ENCODE measurements at places on chromosomes 5 and 9. TPM values are rescaled to one million over a fixed set of nuclear protein-coding genes. Genes with fewer than 3 reads are reported as not detected.

Gene ENTPD8
- total RNA-seq: 0.21 TPM

- ATAC-seq: no peak
Observed at GRCh38 chr9:94472806-94473360, 82.0 kb upstream of the PCAT7 start.

DNA sequence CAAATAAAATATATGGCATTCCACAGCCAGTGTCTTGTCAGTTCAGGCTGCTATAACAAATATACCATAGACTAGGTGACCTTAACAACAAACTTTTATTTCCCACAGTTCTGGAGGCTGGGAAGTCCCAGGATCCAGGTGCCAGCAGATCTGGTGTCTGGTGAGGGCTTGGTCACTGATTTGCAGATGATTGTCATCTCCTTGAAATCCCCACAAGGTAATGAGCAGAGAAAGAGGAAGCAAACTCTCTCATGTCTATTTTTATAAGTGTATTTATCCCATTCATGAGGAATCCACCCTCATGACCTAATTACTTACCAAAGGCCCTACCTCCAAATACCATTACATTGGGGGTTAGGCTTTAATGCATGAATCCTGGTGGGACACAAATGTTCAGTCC lies 663.2 kb downstream of the TLR4 start:
- no peak for ATAC-seq

- ATAC-seq: no peak
Observed at GRCh38 chr5:126780165-126780827, 3.4 kb downstream of the LMNB1 start.

DNA sequence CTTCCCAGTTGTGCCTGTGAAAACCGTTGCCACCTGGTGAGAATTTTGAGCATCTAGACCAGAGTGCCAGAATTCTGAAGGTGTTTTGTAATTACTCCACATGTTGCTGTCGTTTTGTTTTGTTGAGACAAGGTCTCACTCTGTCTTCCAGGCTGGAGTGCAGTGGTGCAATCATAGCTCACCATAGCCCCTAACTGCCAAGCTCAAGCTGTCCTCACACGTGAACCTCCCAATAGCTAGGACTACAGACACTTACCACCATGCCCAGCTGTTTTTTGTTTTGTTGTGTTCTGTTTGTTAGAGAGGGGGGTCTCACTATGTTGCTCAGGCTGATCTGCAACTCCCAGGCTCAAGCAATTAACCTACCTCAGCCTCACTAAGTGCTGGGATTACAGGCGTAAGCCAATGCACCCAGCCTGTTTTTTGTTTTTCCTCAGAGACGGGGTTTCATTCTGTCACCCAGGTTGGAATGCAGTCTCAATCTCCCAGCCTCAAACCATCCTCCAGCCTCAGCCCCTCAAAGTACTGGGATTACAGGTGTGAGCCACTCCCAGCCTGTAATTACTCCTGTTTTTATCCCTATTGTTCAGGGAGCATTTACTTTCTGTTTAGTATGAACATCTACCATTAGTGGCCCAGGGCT lies 121.1 kb upstream of the DMRT1 start:
- ATAC-seq: no peak

DNA sequence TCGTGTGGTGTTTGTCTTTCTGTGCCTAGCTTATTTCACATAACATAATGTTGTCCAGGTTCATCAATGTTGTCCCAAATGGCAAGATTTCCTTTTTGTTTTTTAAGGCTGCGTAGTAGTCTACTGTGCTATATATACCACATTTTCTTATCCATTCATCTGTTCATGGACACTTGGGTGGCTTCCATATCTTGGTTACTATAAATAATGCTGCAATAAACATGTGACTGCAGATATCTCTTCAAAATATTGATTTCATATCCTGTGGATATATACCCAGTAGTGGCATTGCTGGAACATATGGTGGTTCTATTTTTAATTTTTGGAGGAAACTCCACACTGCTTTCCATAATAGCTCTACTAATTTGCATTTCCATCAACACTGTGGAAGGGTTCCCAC lies 25.5 kb upstream of the CCNH start:
- ATAC-seq: no peak

- no peak for ATAC-seq
Observed at GRCh38 chr5:52469420-52469819, 318.3 kb upstream of the ITGA1 start.
